ENCODE measurements at places on chromosomes 7 and 10.

- DNase-seq = no peak
These were observed 336.8 kb upstream of the IGFBP3 start for GRCh38 chr7:46257761-46258448.

DNA sequence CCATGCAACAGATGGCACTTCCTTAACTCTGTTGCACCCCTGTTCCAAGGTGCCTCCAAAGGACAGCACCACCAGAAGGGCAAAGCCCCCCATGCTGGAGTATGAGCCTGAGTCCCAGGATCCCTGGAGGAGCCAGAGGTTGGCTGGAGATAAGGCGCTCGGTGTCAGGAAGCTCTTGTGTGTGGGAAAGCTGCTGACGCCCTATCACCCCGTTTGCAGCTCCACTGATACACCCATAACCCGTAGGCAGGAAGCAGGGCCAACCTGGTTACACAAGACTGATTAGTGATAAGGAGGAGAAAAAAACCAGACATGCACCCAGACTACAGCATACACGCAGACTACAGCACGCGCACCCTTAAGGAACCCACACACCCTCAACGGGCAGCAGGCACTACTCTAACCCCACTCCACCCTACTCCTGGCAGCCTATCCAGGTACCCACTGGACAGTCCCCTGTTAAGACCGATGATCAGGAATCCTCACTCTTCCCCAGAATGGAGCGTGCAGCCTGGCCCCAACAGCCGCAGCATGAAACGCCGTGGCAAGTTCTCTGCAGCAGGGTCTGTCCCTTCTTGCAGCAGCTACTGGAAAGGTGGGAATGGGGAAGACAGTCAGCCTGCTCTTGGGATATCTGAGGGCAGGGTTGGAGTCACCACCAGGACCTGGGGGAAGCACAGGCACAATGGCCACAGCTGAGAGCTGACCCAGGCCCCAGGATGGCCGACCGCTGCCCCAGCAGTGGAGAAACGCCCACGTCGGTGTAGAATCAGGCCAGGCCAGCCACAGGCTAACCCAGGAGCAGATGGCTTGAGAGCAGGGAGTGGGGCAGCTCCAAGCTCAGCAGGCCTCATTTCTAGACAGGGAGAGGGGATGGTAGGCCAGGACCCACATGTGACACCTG, 38.3 kb upstream of the TUBB8 start:
- no peak for DNase-seq

- no peak for DNase-seq
These were observed 26.5 kb upstream of the PRKAG2 start for GRCh38 chr7:151903249-151904032.

DNA sequence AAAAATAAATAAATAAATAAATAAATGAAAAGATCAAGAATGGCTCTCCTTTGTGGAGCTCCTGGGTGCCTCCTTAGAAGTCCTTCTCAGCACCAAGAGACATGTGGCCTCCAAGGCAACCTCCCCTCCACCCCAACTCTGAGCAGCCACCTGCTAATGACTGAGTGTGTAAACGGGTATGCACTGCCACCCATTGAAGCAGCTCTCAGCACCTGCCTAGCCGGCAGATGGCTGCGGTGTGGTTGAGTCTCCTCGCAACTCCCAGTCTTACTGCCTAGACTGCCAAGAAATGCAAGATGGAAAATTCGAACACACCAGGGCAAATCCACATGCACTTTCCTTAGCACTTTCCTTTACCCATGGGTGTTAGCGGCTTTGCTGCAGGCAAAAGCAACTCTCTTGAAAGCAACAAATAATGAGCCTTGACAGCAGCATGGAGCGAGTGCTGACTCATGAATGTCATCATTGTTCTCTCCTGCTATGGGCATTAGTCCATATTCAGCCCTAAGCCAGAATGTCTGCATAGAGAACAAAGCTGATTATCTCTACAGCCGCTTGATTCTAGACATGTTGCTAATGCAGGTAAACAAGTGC, 913.9 kb upstream of the AUTS2 start:
- DNase-seq = no peak

- DNase-seq = no peak
These were observed 47.6 kb upstream of the JCAD start for GRCh38 chr10:30106987-30107386.

- DNase-seq = no peak
These were observed 60.9 kb upstream of the LANCL2 start for GRCh38 chr7:55304018-55304762.

DNA sequence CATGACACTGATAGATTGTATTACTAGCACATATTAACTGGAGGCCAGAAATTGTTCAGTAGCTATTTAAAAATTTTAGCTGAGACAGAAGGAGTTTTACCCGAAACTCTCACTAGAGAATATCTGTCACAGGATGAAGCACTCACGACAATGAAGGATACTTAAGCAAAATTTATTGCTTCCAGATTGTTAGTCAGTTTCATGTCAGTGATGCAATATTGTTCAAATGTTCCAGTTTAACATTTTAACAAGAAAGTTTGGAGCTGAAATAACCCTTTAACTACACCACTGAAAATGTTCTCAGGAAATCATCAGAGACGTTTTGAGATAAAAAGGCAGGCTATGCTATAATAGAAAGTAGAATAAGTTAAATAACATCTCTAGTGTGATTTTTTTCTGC, 15.0 kb upstream of the CADPS2 start:
- no peak for DNase-seq

DNA sequence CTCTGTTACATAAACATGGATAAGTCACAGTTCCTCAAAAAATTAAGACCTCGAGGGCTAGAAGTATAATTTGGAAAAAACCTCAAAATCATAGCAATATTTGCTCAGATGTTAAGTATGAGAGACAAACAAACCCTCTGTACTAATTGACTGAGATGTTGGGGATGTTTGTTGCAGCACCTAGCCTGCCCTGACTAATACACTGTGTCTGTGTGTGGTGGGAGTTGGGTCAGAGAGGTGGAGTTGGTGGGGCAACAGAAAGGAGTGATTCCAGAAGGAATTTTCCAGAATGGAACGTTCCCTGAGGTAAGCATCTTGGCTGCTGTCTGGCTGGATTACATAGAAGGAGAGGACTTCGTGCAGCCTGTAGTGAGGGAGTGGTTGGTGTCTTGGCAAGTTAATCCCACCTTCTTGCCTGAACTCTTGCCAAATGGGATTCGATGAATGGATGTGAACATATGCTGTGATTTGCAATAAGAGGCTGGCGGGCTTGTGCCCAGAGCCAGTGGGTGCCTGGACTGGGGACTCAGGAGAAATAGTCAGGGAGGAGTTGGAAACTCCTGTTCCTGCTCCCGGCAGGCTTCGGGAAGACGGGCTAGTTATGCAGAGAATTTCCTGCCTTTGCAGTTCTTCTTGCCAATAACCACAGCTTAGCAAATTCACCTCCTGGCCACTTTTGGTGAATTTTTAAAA, 9.3 kb upstream of the FAM180A start:
- DNase-seq = peak; percentile 36

Measured in left ventricle myocardium inferior (tissue), 1 donor.